AG08396 (cell line): ENCODE measurements at places on chromosomes 6 and 20.

DNA sequence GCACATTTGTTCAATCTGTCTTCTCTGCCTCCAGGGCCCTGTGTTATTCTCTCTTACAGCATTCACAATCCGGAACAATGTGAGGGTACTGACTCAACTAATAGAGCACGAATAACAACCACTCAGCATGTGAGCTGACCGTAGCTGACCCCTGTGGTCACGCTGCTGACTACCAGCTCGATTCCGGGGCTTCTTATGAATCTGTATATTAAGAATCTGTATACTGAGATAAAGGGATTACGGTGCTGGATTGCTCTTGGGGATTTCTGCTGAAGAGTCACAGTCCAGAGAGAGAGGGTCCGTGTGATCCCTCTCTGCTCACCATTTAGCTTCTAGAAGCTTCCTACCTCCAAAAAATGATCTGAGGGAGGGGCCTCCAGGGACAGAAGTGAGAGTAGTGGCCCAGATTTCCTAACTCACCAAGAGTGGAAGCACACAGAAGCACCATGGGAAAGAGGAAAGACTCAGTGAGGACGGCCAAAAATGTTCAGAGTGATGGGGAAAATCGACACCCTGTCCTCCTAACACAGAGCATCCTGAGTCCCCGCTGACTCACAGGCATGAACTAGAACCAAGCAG is 156.2 kb downstream of the THBS2 start:
- no peak for DNase-seq

DNA sequence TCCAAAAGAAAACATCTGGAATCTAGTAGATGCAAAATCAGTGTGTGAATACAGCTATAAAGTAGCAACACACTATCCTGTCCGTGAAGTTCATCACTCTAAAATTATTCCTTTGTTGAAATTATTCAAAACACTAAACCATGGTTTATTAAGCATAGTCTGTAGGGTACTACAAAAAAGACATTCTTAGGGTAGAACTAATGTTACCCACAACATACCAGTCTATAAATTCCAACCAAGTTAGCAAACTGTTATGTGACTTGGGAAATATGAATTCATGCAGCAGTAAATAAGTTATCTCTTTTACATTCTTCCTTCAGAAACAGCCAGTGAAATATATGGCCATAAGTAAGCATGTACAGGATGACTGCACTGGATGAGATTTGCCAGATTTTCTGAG is 580.3 kb upstream of the ADGRB3 start:
- peak; percentile 3 for DNase-seq

DNA sequence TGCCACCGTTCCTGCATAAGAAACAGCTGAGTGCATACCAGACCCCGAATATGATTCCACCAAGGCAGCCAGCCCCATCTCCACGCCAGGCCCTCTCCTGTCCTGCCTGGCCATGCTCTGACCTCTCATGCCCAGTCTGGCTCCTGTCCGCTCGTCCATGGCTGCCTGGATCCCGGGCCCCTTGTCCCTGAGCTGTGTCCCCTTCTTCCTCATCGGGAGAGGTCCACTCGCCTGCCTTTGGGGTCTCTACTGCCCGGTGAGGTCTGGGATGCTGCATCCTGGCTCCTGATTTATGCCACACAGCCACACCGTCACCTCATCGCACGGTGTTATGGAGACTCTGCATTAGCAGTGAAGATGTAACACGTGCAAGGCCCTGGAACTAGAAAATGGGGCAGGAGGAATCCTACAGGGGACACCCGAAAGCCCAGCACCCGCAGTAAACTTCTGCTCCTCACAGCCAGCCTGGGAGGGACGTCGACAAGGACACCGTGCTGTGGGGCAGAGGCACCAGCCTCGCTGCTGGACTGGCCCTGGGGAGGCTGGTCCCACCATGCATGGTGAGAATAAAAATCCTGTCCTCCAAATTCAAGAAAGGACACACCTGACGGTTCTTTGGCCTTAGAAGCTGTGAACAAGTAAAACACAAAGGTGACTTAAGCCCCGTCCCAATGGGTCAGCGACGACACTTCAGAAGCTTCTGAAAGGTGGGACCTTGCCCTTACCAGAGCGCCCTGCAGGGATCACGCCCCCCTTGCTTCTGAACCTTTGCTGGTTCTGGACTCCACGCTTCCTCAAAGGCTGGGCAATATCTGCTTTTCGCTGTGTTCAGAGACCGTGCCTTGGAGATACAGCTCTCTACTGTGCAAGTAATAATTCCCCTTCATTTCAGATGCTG is 103.0 kb downstream of the DLL1 start:
- no peak for DNase-seq

GRCh38 chr20:42024653-42025052 is 406.5 kb upstream of the CHD6 start:
- DNase-seq = no peak
